ENCODE measurements at places on chromosomes 12 and 14.

- DNase-seq: no peak
Observed at GRCh38 chr12:6382371-6382770, 1.6 kb upstream of the LTBR start.

- DNase-seq: no peak
Observed at GRCh38 chr14:27223906-27224305, 626.1 kb upstream of the NOVA1 start.

DNA sequence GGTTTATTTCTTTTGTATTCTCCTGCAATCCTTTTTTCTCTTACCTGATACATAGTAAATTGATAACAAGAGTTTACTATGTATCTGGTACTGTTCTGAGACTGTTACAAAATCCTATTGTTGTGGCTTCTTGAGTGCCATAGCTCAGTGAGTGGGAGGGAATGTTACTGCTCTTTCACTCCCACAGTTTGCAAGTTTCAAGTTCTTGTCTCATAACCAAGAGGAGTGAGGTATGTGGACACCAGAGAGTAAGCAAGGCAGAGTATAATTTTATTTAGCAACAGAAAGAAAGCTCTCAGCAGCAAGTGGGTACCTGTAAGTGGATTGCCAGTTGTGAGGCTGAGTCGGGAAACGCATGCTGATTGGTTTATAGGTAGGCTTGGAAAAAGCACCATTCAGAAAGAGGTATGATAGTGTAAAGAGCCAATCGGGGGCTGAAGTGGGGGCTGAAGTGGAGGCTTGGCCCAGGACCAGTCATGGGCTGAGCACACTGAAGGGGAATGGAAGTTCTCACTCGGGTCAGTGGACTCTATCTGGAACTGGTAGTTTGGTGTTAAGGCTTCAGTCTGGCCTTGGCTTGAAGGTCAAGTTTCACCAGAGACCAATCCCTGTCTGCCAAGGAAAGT lies 850.8 kb downstream of the TMTC2 start:
- no peak for DNase-seq

GRCh38 chr12:87953256-87953860 lies 75.8 kb downstream of the C12orf50 start:
- peak; percentile 51 for DNase-seq

DNA sequence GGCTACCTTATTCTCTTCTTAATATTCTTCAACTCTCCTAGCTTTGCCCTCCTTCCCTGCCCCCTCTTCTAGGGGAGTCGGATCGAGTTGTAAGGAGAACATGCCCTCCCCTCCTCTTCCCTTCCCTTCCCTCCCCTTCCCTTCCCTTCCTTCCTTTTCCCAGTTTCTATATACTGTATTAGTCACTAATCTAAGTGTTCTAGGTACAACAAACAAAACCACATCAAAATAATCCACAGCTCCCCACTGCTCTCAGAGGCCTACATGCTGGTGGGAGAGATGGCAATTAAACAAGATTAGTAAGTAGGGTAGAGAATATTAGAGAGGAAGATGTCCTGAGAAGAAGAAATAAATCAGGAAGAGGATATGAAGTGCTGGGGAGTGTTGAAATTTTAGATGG lies 119.9 kb upstream of the PZP start:
- DNase-seq: no peak

DNA sequence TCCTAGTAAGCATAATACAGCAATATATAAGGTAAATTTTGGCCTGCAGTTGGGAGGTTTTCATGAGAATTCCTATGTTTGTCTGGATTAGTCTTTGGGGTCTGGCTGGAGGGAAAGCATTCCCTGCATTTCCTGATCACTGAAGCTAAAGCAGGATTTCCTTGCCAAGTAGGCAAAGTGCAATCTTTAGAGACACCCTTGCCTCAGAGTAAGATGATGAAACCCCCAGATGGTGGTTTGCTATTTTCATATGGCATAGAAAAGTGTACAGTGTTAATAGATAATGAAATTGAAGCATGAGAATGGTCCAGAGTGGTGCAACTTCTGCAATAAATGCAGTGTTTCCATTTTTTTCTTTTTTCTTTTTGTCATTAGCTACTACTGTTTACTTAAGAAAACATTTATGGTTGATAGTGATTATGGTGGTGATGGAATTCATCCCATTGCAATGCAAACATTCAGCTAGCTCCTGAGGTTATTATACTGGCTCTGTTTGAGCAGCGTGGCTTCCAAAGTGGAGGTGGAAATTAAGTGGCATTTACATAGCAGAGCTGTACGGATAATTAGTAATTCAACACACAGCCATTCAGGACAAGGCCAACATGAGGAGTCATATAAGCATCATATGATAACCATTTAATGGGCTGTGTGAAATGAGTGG lies 276.3 kb downstream of the DUSP6 start:
- no peak for DNase-seq

GRCh38 chr12:7113389-7113871 lies 4.4 kb upstream of the C1RL start:
- DNase-seq: peak; percentile 74

GRCh38 chr12:28767836-28768348 lies 381.2 kb upstream of the FAR2 start:
- DNase-seq: no peak

DNA sequence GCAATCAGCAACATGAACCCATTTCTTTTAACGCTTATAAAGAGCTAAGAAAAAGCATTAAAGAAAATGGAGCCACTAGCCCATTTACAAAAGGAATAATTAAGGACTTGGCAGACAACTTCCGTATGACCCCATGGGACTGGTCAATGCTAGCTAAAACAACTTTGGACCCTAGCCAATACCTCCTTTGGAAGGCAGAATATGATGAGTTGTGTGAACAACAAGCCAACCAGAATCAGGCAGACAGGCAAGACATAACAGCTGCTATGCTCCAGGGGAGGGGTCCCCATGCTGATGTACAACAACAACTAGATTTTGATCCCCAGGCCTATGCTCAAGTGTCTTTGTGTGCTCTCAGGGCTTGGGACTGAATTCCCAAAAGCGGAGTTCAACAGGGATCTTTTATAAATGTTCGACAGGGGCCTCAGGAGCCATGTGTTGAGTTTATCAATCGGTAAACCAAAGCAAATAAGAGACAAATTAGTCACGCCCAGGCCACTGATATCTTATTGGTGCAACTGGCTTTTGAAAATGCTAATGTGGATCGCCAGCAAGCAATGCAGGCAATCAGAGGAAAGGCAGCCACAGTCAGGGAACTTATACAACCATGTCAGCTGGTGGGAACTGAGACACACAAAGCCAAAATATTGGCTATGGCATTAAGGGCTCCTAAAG lies 254.4 kb upstream of the DIO2 start:
- no peak for DNase-seq

- no peak for DNase-seq
Observed at GRCh38 chr14:60134702-60135101, 30.5 kb downstream of the DHRS7 start.

DNA sequence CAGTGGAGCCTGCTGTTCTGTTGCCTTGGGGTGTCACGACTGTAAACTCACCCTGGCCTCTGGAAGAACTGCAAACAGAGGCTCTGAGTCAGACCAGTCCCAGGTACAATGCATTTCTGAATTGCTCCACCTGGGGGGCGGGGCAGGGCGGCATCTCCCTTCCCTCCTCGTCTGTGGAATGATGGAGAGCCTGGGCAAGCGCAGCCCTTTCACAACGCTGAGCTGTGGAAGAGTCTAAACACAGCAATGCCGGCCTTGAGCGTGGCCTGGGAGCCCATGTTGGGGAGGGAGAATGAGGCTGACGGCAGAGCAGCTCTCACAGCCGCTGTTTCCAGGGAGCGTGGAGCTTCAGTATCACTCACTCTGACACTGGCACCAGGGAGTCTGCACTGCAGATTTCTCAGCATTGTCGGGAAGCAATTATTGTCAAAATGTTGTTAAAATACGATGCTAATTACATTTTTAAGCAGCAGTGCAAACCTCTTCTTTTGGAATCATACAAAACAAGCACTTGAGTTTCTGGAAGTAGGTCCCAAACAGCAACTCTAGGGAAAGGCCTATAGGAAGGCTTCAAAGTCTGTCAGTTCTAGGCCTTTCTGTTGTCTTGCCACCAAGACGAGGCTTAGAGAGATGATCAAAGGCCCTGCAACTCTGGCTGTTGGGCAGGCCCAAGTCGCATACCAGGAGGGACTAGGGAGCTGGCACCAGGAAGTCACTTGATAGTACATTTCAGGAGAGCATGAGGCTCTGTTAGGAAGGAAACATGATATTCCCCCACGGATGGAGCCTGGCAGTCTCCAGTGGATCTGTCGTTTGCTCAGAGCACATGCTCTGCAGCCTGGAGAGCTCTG lies 244.0 kb upstream of the FKBP4 start:
- no peak for DNase-seq

GRCh38 chr14:75049731-75050201 lies 1.5 kb downstream of the MLH3 start:
- no peak for DNase-seq

DNA sequence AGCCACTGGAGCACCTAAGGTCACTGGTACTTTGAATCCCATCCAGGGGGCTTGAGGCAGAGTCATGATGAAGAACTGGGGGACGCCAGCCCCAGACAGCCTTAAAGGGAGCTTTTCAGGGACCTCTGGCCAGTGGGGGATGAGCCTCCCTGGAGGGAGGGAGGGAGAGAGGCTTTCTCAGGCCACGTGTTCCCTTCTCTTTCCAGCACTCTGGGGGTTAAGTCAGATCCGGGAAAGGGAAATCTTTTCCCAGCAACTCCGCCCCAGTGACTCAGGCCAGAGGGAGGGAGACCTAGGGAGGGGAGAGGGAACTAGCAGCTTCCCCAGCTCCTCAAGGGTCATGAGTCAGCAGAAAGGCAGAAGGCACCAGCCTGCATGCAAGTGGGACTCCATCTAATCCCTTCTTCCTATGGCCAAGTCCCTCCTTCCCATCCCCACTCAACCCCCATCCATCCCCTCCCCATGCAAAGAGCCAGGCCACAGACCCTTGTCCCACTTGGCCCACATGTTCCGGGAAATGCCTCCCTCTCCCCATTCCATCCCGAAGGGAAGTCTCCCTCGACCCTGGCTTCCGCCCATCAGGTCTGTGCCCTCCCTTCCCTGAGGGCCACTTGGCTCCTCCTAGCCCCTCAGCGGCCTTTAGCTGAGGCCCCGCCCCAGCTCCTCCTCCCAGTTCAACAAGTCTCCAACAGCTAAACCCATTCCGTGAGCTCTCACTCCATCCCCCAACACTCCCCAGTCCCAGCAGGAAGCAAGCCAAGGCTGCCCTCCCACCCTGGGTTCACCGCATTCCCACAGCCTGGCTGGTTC lies 5.6 kb downstream of the TNFRSF1A start:
- DNase-seq: peak; percentile 99

DNA sequence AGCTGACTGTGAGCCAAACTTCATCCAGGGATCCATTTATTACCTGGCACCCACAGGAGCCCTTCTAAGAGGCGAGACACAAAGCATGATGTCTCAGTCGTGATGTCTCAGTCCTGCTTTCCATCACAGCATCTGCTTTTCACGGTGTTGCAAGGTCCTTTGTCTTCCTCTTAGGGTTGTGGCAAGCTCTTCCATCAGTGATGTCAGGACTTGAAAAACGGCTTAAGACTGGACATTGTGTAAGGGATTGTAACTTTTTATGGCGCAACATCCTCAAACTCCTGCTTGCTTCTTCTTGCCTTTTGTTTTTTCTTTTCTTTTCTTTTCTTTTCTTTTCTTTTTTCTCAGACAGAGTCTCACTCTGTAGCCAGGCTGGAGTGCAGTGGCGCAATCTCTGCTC lies 586.5 kb upstream of the TMEM132C start:
- no peak for DNase-seq

DNA sequence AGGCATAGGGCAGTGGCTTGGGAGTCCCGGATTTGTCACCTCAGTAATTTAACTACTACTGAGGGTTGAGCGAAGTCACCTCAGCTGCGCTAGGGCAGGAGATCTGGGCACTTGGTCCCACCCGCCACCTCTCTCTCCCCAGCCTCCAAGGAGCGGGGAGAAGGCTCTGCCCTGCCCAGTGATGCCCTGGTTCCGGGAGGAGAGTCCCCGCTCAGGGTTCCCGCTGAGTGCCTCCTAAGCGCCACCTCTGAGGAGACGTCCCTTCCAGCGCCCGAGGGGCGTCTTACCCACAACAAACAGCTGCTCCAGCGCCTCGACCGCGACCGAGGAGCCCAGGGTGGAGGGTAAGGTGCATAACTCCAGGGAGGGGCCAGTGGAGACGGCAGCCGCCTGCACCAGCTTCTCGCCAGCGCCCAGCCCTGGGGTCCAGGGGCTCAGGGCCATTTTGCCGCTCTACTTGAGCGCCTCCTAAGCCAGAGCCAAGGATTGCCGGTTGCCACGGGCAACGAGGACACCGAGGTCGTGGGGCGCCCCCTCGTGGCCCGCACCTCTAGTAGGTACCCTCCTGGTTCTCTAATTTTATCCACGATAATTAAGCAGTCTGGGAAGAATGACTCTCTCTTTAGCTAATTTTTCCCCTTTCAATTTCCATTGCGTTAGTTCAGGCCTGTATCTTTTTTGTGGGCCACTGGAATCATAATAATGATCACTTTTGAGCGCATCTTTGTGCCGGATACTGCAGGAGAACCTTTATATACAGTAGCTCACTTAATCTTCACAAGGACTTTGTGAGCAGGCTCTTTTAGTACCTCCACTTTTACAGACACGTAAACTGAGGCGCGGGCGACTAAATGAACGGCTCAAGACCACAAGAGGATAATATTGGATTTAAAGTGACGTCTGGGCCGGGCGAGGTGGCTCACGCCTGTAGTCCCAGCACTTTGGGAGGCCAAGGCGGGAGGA lies at the start of gene CCDC175:
Gene CCDC175, minus strand, starts transcription at position 481 of the 963 bp plus-strand sequence. Its CDS starts 37 bp downstream, at position 444.
- peak; percentile 90 for DNase-seq

- no peak for DNase-seq
Observed at GRCh38 chr14:97337267-97337666, 540.1 kb downstream of the VRK1 start.

GRCh38 chr12:120725151-120725658 lies 421 bp upstream of the ACADS start:
- no peak for DNase-seq

DNA sequence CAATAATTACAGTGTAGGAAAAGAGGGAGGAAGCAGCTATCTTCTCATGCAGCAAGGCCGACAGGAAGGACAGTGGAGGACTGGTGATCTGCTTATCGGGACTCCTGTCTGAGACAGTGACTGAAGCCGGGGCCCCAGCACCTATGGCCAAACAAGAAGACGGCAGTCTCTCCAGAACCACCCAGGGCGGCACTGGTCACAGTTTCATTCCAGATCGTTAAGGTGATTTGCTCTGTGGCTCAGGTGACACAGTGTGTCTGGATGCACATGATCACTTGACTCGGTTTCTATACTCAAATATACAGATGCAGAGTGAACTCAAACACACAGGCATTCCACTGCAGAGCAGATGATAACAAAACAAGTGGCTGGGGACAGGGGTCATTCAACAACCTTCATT lies 52.1 kb upstream of the CORO1C start:
- DNase-seq: no peak

DNA sequence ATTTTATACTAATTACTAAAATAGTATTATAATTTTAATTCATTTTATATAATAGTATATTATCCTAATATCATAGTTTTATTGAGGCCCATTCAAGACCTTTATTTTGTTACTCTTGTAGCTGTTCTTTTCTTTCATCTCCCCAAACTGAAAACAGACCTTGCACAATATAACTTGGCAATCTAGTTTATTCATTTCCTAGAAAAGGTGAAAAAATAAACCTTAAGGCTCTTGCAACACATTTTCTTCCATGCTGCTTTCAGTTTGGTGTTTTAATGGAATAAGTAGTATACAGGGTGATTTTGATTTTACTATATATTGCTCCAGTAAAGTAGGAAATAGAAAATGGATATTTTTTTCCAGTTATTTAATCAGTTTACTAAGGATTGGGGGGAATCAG lies 174.0 kb downstream of the SLC2A13 start:
- no peak for DNase-seq

Data from HTR-8/SVneo (cell line).